ENCODE measurements at places on chromosomes 4 and X.

- DNase-seq, result no peak
Observed at GRCh38 chr4:48085821-48086589, 48.0 kb downstream of the TXK start.

DNA sequence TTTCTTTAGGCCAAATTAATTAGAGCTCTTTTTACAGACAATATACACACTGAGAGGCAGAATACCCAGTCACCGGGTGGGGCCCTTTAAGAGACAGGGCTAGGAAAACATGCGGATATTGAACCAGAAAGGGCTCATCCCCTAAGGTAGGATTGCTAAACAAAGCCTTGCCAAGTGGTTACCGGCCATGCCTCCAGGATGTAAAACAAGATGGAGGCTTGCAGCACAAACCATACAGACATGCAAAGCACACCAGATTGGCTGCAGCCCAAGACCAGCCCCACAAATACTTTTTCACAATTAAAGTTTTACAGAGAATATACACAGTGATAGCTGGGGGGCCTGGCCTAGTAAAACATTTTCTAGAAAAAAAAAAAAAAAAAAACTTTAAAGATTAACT is 210.0 kb downstream of the KLHL4 start:
- no peak for DNase-seq

GRCh38 chr4:7679406-7680040 is 244.8 kb upstream of the PSAPL1 start:
- no peak for DNase-seq

- DNase-seq, result no peak
Observed at GRCh38 chr4:86511590-86511989, 82.5 kb upstream of the PTPN13 start.

- DNase-seq, result no peak
Observed at GRCh38 chr4:147714575-147715401, 17.1 kb upstream of the ARHGAP10 start.

DNA sequence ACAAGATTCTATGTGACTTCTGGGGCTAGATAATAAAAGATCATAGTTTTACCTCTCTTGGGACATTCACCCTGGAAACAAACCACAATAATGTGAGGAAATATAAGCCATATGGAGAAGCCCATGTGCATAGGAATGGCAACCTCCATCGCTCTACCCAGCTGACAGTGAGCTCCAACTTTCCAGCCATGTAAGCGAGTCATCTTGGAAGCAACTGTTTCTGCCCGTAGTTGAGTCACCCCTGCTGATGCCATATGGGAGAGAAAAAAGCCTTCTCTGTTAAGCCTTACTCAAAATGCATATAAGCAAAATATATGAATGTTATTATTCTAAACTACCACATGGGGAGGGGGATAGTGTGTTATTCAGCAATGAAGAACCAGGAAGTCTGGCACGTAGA is 31.4 kb upstream of the RELL1 start:
- no peak for DNase-seq

DNA sequence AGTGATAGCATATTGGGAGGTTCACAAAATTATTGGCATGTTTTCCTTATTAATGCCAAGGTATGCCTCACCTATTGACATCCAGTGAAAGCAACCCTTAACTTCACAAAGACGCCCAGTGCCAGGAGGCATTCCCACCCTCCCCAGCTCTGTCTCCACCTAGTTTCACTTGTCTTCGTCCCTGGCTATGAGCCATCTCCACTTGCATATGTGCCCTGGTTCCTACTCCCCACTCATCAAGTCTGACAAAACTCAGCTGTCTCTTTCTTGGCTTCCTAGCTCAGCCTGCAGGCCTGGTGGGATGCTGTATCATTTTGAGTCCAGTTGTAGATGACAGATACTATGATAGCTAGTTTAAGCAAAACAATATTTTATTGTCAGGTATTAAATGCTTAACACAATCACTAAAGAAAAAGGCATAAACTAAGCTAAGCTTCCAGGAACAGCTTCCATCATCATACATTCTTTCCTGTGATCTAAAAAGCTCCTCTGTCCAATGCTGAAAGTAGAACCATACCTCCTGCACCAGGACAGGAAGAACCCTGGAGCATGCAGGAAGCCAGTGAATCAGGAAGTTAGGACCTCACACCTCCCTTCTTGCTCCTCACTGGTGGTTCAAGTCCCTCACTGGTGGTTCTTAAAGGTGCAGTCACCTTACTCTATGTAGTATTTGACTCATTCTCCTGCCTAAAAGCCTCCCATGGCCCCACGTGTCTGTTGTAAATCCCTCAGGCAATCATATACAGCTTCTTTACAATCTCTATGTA is 410.3 kb upstream of the RASGEF1B start:
- DNase-seq, result no peak

DNA sequence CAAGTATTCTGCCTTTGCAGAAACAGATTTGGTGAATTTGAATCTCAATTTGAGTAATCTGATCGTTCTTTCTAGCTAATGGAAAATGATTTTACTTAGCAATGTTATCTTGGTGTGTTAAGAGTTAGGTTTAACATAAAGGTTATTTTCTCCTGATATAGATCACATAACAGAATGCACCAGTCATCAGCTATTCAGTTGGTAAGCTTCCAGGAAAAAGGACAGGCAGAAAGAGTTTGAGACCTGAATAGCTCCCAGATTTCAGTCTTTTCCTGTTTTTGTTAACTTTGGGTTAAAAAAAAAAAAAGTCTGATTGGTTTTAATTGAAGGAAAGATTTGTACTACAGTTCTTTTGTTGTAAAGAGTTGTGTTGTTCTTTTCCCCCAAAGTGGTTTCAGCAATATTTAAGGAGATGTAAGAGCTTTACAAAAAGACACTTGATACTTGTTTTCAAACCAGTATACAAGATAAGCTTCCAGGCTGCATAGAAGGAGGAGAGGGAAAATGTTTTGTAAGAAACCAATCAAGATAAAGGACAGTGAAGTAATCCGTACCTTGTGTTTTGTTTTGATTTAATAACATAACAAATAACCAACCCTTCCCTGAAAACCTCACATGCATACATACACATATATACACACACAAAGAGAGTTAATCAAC is 15.3 kb downstream of the PLP1 start:
- no peak for DNase-seq

- DNase-seq, result no peak
Observed at GRCh38 chr4:84317513-84317912, 181.6 kb downstream of the NKX6-1 start.

DNA sequence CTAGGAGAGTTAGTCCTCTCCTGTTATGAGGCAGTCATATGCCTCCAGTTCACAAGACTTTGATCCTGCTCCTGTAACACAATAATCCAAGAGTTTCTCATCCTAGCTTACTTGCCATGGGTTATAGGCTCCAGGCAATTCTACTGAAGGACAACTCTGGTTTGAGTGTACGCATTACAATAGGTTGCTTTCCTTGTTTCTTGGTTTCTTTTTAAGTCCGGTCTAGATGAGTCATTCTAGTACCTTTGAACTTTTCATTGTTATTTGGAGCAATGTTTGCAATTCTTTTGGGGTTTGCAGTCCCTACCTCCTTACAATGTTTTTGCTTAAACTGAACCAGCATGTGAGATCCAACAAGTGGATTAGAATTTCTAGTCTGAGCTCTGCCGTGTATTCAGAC is 109.1 kb downstream of the ANAPC4 start:
- DNase-seq, result no peak

- DNase-seq, result no peak
Observed at GRCh38 chrX:119410027-119410819, 11.1 kb downstream of the SLC25A43 start.

GRCh38 chrX:46554942-46555341 is 9.7 kb upstream of the ZNF674 start:
- DNase-seq, result no peak

DNA sequence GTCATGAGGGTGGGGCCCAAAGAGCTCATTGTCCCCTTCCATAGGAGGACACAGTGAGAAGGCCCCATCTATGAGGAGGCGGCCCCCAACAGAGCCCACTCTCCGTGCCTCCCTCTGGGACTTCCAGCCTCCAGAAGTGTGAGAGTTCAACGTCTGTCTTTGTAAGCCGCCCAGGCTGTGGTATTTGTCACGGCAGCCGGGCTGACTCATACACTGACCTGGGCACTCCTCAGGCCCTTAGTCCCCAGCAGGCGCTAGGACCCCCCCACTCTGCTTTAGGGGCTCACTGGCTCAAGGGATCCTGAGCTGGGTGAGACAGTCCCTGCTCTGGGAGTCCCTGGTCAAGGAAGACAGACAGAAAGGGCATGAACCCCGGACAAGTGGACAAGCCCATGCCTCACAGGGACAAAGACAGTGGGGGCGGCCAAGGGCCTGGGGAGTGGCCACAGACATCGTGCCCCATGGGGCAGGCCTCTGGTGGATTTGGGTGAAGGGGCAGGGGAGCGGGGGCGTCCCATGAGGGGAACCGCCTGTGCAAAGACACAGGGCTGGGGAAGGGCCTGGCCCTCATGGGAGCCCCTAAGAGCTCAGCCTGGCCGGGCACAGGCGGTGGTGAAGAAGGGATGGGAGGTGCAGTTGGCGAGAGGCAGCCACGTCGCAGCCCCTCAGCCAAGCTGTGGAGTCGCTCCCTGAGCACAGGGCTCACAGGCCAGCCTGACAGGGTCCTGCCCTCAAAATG is 21.5 kb downstream of the ABLIM2 start:
- no peak for DNase-seq

GRCh38 chr4:99323756-99324155 is 2.6 kb upstream of the ADH1B start:
- DNase-seq, result no peak

DNA sequence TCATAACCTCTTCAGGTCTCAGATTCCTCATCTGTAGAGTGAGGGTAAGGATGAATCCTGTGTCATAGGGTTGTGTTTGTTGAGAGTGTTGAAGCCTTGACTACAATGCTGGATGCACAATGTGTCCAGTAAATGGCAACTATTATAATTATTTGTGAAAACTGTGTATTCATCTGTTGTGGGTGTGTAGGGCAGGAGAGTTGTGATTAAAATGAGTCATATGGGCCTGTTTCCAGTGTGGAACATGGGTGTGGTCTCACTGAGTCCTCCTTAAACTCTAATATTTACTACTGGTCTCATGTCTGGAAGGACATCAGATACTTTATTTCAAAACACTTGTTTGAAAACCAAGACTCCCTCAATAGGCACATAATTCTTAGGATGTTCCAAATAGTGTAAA is 208.5 kb upstream of the CASK start:
- DNase-seq, result no peak

DNA sequence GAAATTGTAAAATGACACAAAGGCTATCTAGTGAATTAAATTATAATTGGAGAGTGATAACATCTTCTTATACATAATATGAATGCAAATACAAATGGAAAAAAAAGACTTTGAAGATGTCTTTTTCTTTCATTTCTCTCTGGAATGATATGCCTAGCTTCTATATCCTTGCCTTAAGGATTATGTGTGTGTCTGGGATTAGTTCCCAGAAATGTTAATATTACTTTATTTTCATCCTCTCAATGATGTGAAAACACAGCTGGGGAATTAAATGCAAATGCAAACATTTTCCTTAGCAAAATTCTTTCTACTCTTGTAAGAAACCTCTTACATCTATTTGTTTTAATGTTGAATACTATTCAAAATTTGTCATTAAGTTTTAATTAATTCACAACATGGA is 441.9 kb downstream of the FSTL5 start:
- DNase-seq, result no peak

- DNase-seq, result no peak
Observed at GRCh38 chrX:130109429-130110378, 593 bp downstream of the ELF4 start.

- DNase-seq, result no peak
Observed at GRCh38 chr4:73723928-73724327, 16.4 kb upstream of the CXCL8 start.

DNA sequence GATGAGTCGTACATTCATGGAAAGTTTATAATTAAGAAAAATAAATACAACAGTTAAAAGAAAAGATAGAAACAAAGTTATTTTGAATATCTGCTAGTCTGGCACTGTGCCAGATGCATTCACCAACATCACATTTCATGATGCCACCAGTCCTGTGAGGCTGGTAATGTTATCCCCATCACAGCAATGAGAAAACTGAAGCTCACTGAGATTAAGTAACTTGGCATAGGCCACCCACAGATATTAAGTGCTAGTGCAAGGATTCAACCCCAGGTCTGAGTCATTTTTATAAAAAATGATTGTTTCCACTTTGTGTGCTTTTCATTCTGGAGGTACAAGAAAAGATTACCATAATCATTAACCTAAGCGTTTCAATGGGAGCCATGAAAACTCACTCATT is 65.0 kb upstream of the IL15 start:
- no peak for DNase-seq

- no peak for DNase-seq
Observed at GRCh38 chr4:168880811-168881595, 129.1 kb downstream of the CBR4 start.

GRCh38 chrX:147699061-147699460 is 212.7 kb upstream of the FMR1 start:
- DNase-seq, result no peak

- no peak for DNase-seq
Observed at GRCh38 chrX:54044877-54045338, 635 bp upstream of the PHF8 start.

DNA sequence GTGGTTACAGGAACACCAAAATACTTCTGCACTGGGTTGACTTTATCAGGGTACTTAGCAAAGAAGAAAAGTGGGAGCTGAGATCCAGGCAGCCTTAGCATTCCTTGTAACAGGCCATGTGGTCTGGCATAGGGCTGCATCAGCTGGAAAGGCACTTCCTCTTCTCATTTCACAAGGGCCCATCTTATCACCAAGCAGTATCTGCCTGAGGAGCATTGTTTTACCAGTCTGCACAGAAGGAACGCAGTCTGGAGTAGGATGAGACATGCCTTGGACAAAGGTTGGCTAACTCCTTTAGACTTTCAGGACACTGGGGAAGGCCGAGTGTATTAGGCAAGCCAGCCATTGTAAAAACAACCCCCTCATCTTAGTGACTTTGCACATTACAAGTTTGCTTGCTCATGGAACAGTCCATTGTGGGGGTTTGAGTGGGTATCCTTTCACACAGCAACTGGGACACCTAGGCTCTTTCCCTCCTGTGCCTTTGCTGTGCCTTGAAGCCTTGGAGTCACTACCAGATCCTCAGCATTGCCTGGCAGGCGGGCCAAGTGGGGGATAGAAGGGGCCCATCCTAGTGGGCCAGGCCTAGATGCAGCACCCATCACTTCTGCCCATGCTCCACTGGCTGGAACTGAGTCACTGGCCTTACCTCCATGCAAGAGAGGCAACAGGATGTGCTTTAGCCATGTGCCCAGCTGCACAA is 4.6 kb downstream of the SUV39H1 start:
- no peak for DNase-seq

DNA sequence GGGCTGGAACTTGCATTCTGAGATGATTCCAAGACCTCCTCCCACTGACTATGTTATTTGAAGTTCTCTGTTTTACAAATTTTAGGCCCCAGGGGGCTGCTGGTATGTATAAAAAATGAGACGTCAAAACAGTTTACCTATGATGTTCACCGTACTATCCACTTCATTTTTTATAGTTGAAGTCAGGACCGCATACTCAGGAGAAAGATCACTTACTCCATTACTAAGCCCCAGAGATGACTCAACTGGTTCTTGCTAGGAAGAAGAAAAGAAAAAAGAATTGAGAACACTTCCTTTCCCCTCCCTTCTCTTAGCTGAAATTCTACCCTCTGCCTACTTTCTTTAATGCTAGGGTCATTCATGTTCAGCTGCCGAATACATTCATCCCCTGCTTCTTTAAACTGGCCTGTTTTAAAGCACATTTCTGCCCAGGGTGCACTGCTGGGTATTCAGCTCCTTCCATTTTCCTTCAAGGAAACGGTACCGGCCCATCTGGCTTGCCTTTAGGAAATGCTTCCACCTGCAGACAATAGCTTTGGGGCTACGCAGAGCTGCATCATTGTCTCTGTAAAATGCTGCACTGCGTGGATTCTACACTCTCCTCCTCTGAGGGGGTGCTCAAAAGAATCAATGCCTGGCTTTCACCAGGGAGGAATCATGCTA is 66.2 kb downstream of the IRF2 start:
- no peak for DNase-seq
